Stimulated activated CD8-positive, alpha-beta memory T cell treated with anti-CD3 and anti-CD28 coated beads, Interleukin-7, amount 100 ng/mL, for 4 hours (primary cell): ENCODE measurements at places on chromosomes 2 and 18.

GRCh38 chr2:185695711-185696235 lies 42.8 kb upstream of the FSIP2 start:
- no peak for DNase-seq

DNA sequence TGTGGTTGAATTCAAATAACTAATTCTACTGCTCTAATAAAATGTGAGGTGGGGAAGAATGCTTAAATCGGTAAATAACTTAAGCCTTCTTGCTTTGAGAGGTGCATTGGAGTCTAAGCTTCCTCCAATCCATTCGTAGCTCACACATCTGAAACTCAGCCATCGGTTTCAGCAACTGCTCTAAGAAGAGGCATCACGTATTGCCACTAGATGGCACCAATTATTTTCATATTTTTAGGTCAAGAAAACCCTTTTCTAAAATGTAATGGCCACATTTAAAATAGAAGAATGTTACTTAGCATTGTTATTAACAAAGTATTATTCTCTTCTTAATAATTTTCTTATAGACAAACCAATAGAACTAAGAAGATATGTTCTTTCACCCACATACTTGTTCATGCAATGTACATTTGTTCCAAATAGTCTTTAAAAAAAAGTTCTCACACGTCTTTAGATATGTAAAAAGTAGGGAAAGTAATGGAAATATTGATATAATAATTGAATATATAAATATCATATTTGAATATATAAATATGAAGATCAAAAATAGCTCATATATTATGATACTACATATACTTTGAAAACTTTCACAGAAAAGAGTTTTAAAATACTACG lies 229.8 kb downstream of the CCDC178 start:
- no peak for DNase-seq

DNA sequence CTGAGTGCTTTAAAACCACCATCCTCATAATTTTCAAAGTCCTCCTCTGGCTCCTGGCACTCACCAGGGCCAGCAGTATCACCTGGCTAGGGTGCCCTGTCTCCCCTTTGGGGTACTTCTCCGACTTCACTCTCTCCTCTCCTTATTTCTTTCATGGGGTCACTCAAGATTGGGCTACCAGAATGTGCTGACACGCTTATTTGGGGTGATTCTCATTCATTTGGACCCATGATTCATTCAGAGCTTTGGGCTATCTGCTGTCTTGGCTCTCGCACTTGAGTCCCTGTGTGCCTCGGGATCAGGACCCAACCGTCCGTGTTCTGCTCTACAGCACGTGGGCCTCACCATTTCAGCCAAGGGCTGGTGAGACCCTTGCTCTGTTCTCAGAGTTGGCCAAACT lies 70.1 kb upstream of the NEDD4L start:
- DNase-seq: no peak

DNA sequence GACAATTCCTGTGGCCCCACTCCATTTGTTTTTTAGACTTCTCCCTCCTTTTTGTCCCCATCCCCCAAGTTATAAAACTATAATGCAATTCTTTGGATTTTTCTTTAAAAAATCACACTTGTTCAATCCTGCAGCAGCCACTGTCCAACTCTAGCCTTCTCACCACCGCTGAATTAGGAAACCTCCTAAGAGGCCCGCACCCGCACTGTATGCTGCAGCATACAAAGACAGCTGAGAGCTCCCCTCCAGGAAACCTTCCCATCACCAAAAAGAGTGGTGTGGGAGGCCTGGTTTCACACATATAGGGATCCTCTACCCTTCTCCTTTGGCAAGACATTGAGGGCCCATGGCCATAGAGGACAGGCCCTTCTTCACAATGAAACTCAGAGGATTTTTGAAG lies 2.9 kb downstream of the PCGF1 start:
- DNase-seq: no peak

DNA sequence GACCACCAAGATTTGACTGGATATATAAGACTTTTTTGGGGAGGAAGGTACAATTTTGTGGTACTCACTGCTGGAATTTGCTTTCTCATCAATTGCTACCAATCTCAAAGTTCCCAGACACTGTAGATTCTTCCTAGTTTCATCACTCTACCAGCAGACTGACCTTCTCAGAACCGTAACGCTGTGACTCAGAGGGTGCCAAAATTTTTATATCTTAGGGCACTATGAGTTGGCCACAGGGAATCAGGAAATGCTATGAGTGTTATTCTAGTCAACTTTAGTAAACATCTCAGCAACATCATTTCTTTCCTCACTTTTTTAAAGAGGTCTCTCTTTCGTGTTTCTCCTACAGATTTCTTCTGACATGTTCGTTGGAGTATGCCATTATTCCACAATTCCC lies 499.0 kb downstream of the TMX3 start:
- DNase-seq: no peak

DNA sequence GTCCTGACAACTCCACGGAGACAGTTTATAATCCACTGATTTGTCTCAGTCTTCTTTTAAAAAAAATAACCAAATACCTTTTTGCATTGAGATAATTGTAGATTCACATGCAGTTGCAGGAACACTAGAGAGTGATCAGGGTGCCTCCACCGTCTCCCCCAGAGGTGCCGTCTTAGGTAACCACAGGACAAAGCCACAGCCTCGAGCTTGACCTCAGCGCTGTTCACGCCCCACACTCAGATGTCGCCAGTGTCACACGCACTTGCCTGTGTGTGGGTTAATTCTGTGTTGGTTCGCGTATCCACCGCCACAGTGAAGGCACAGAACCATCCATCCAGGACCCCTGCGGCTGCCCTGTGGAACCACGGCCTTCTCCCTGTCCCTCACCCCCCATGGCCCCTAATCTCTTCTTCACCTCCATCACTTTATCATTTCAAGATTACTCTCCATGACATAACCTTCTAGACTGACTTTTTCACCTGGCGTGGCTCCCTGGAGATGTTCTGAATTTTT lies 295.0 kb upstream of the HDAC4 start:
- DNase-seq: no peak

DNA sequence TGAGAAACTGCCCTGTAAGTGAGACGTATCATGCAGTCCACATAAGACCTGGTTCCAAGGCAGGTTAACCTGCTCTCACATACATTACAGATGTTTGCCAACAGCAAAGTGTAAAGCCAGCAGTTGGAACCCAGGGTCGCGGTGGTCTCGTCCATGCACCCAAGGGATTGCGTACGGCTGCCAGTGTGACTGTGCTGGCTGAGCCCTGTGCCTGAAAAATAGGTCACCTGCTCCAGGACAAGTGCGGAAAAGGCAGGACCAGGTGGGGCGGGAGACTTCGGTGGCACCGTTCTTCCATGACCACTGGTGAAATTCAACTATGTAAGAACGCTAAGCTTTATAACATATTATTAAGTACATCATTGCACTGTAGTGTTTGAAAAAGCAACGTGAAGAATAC lies 110.5 kb downstream of the MBP start:
- DNase-seq: no peak

GRCh38 chr2:212926940-212927339 lies 224.5 kb downstream of the IKZF2 start:
- no peak for DNase-seq

DNA sequence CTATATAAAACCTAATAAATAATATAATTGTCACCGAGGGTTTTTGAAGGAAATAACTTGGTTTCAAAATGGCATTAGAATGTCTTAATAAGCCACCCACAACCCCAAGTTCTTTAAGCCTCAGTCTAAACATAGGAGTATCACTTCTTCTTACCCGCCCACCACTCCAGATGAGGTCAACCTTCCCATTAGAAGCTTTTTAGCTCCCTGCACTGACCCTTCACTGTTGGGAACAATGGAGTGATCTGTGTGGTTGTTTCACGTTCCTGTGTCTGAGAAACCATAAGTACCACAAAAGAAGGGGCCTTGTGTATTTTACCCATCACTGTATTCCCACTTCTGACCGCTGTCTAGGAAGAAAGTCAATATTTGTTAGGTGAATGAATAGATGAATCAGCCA lies 326.3 kb upstream of the ZNF521 start:
- DNase-seq: no peak

- DNase-seq: no peak
Measured at GRCh38 chr2:172328103-172328841, 99.1 kb upstream of the ITGA6 start.

DNA sequence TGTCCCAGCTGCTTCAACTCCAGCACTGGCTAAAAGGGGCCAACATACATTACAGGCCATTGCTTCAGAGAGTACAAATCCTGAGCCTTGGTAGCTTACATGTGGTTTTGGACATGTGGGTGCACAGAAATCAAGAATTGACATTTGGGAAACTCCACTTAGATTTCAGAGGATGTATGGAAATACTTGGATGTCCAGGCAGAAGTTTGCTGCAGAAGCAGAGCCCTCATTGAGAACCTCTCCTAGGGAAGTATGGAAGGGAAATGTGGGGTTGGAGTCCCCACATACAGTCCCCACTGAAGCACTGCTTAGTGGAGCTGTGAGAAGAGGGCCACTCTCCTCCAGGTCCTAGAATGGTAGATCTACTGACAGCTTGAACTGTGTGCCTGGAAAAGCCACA lies 218.0 kb upstream of the CWC22 start:
- DNase-seq: no peak

DNA sequence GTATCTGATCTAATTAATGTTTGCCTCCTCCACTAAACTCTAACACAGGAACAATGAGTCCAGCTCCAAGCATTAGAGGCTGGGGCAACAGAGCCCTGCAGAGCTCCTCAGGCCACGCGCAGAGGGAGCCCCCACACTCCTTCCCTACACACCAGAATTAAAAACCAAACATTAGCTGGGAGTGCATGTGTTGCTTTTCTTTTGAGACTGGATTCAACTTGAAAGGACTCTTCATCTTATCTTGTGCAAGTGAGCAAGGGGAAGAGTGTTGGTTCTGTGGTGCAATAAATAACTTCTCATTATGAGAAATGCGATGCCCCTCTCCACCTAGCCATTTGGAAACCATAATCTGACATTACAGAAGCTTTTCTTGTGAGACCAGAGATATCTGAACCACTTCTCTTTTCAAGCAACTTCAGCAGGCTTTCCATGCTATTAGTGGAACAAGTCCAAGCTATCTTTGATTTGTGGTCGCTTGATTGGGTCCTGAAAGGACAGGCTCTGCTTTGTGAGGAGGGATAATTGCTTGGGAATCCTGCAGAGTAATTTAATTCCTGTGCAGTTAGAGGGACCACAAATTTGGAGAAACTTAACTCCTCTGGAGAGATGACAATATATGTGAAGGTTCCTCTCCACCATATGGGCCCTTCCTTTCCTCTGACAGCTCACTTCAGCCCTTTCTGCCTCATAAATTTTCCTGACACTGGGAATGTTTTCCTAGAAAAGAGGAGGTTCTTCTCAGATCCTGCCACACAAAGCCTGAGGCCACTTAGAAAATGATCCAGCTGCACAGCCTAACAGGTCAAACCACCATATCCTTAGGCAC lies 112.5 kb downstream of the ATL2 start:
- no peak for DNase-seq

GRCh38 chr18:34493566-34494358 lies 216.3 kb upstream of the DTNA start:
- DNase-seq: no peak
